ENCODE measurements at places on chromosomes 3 and 15.
A peak's percentile ranks its signal among the peaks of the same experiment; 100 is the strongest.

- DNase-seq: no peak
Observed at GRCh38 chr15:35507932-35508638, 37.9 kb downstream of the DPH6 start.

GRCh38 chr3:70849911-70850699 lies 537.7 kb upstream of the MDFIC2 start:
- DNase-seq: no peak

DNA sequence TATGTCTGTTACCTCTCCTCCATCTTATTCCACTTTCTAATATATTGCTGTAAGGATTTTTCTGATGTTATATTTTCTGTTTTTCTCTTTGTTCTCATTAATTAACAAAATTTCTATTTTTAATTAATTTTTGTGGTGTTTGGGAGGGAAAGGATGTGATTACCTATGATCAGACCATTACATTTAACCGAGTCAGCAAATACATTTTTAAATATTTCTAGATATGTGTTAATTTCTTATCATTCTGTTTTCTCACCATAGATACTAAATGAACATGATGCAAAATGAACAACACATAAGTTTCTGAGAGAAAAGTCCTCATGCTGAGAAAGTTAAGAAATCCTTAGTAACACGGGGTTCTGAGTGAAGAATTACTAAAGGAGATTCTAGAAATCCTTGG lies 80.6 kb upstream of the P2RY1 start:
- DNase-seq: no peak

- DNase-seq: no peak
Observed at GRCh38 chr3:146189519-146190173, 28.7 kb upstream of the PLOD2 start.

DNA sequence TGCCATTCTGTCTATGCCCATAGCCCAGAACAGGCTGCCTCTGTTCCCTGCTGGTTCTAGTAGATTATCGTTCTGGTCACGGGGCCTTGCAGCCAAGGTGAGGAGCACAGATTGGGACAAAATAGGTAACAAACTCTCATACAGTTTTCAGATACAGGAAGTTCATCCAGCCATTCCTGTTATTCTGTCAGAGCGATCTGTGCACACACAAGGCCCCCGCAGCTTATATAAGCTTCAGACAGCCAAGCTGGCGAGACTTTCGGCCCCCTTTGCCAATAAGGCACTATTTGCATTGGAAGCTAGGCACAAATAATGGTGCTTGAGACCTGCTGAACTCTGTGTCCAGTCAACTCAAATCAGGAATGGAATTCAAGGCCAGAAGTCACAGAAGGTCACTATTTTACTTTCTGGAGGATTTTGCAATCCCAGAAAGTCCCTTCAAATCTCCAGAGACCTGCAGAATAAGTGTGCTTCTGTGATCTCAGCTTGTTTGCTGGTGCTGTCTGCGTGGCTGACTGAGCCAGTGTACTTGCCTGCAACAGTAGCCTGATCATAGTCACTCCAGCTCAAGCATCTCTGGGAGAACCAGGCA lies 69.4 kb downstream of the BFSP2 start:
- DNase-seq: no peak

- DNase-seq: no peak
Observed at GRCh38 chr3:126424039-126424717, 29.5 kb downstream of the CFAP100 start.

GRCh38 chr15:99486371-99487336 lies 79.1 kb upstream of the MEF2A start:
- DNase-seq: peak; percentile 90

GRCh38 chr3:156563900-156564682 lies 9.2 kb upstream of the SSR3 start:
- no peak for DNase-seq

- no peak for DNase-seq
Observed at GRCh38 chr15:79970624-79971434, at the start of gene BCL2A1. Gene BCL2A1 (minus strand): TSS chr15:79971196. CDS start chr15:79971119, 77 bp downstream.

GRCh38 chr3:189122110-189122509 lies 49.7 kb upstream of the TPRG1 start:
- DNase-seq: no peak

- DNase-seq: no peak
Observed at GRCh38 chr3:65376426-65376825, 662.3 kb downstream of the MAGI1 start.

DNA sequence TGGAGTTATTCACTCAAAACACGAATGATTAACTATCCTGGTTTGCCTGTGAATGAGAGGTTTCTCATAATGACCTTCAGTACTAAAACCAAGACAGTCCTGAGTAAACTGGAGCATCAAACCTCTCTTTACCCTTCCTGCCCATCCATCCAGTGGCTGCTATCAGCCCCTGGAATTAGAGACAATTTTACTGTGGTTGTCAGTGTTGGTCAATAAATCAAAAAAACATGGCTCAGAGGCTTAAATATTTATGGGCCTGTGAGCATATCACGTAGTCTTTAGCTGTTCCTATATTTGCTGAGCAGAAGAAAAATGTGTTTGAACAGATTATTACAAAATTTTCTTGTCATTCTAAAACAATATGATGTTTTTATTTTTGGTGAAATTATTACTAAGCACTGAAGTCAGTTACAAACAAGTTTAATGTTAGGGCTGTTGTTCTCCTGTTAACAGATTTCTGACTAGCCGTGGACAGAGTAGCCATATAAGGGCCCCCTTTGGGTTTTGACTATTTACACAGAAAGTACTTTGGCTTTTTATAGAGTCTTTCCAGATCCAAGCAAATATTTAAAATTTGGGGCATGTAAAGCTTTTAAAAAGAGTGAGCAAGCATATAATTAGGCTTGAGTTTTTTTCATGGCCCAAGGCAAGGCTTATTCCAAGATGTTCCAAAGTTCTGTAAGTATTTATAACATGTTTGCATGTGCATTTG lies 580.9 kb downstream of the DIPK2A start:
- no peak for DNase-seq

DNA sequence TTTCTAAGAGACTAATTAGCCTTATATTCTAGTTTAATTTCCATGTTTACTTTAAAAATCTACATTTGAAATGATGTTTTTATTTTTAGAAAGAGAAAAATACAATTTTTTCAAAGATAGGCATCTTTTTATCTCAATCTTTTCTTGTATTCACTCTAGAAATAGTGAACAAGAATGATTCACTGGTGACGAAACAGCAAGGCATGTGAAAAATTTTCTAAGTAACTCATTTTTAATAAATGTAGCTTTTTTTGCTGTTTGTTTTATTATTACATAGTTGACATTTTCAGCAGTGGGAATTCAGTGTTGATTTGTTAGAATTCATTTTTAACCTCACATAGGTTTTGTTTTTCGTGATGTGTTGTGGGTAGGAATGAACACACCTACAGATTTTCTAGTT lies 1226.4 kb downstream of the NSUN3 start:
- DNase-seq: no peak

DNA sequence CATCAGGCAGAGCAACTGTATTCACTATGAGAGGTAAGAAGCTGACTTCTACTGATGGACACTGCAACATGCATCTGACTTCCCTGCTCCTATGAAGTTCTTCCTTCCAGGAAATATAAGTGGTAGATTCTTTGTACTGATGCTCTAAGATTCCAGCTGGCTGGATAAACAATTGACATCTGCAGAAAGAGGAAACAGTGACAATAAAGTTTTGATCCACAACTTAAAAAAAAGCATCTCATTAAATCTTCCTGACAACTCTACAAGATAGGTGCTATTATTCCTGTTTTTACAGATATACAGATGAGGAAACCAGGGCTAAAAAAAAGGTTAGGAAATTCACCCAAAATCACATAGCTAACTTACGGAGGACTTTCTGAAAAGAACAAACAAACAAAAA lies 142.8 kb downstream of the VPS13C start:
- DNase-seq: no peak

DNA sequence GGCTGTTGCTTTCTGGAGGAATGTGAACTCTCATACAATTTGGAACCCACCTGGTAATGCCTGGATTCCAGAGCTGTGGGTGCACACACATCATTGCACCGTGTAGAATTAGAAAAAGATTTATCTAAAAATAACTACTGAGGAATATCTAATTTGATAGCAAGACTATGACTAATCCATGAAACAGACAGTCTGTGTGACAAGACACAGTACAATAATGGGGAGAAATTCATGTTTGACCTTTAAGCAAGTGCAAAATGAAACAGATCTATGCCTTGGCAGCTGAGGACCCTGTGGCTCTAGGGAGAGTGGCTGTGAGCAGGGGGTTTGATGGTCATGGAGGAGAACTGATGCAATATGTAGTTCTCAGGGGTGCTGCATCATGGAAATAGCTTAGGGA lies 7.9 kb upstream of the DOCK3 start:
- no peak for DNase-seq

DNA sequence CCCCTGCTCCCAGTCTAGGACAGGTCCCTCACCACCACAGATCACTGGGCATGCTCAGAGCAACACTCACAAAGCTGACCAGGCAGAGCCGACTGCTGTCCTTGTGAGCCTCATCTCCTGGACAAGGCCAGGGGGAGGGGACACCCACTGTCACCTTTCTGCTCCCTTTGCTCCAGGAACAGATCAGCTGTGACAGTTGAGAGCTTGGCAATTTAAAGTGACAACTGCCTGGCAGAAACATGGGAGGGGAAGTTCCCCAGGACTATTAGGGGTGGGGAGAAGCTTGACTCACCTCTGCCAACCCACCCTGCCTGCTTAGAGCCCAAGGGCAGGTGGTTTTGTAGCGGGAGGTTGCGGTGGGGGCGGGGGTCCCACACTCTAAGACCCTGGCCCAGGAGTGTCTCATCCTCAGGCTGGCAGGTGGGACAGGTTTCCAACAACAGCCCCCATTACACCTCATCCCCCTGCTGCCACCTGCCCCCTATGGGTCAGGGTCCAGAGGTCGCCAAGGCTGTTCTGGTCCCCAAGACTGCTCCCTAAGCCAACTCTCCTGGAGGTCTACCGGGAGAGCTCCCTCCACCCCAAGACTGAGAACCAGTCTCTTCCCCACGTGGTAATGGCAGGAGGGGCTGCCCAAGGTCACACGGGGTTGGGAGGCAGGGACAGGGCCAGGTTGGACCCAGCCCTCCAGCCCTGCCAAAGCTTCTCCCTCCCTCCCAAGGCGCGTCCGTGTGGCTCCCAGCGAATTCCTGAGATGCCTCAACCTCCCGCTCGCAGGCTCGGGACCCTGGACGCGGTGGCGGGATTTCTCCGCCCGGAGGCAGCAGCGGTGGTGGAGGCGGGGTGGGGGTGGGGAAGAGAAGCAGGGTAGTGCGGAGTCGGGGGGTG lies 80.4 kb downstream of the IQSEC1 start:
- DNase-seq: no peak

GRCh38 chr3:49461443-49462171 lies 8.5 kb upstream of the DAG1 start:
- no peak for DNase-seq

- DNase-seq: no peak
Observed at GRCh38 chr3:171704002-171704401, 106.3 kb downstream of the PLD1 start.

DNA sequence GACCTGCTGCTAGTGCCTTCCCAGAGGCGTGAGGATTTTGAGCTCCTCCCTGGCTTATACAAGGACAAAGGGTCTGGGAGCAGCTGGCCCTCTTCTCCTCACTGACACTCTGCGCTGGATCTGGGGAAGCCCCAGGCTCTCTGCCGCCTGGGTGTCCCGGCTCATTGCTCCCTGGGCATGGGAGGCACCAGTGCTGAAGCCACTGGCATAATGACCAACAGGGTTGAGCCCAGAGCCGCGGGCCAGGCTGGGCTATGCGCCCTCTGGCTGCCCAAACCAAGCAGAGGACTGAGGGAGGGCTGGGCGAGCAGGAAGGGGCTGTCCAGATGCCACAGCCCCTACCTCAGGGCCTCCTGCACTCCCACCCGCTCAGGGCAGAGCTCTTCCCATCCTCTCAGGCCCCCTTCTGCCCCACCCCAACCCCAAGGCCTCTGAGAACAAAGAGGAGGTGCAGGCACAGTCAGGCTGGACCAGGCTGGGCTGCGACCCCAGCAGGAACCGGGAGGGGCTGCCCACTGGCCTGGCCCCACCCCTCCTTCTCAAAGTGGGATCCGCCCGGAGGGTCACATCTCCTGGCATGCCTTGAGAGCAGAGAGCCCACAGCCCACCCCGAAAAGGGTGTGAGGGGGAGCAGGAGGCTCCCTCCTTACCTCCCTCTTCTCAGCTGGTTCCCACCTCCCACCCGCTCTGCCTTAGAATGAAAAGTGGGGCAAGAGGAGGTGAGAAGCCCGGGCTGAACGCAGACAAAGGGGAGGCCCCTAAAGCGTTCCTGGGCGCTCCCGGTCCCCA lies 1.6 kb downstream of the LINGO1 start:
- DNase-seq: peak; percentile 46

GRCh38 chr3:169914321-169914720 lies 2.9 kb downstream of the SAMD7 start:
- DNase-seq: no peak

GRCh38 chr3:9279966-9280365 lies 30.5 kb upstream of the SRGAP3 start:
- DNase-seq: no peak

DNA sequence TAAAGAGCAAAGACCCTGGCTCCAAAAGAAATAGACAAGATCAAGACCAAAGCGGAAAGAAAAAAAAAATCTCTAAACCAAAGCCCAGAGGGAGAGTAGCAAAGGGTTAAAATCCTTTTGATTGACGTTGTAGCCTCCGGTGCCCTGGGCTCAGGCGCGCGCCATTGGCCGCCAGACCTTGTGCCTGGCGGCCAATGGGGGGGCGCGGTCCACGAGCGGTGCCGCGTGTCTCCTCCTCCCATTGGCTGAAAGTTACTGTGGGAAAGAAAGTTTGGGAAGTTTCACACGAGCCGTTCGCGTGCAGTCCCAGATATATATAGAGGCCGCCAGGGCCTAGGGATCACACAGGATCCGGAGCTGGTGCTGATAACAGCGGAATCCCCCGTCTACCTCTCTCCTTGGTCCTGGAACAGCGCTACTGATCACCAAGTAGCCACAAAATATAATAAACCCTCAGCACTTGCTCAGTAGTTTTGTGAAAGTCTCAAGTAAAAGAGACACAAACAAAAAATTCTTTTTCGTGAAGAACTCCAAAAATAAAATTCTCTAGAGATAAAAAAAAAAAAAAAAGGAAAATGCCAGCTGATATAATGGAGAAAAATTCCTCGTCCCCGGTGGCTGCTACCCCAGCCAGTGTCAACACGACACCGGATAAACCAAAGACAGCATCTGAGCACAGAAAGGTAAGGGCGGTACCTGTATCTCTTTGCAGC lies at the start of gene HES1:
TSS of gene HES1 (plus strand) at position 343 of the 713 bp plus-strand sequence. CDS start at position 576, 233 bp downstream.
- peak; percentile 95 for DNase-seq

- DNase-seq: no peak
Observed at GRCh38 chr3:152307829-152308474, 39.2 kb downstream of the MBNL1 start.

GRCh38 chr3:68893600-68894239 lies 38.6 kb downstream of the TAFA4 start:
- DNase-seq: no peak

DNA sequence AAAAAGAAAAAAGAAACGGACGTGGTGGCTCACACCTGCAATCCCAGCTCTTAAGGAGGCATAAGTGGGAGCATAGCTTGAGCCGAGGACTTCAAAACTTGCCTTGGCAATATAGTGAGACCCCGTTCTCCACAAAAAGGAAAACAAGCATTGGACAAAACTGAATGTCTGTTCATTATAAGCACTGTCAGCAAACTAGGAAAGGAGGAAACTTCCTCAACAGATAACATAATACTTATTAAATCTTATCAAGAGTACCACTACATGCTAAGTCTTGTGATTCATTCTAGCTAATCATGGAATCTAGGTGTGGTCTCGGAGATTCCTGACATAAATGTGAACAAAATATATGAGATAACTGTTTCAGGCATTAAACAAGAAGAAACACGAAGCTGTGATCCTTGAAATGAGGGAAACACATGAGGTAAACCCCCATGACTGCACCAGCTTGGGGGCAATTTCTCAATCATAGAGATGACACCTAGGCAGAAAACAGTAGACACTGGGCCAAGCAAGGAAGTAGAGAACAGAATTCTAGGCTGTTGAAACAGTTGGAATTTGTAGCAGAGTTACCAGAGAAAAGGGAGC lies 33.3 kb downstream of the TRPM7 start:
- DNase-seq: no peak

Data from Right ventricle myocardium inferior (tissue), 1 donor.